ENCODE measurements at places on chromosomes 12 and 14. TPM values are rescaled to one million over a fixed set of nuclear protein-coding genes. Genes with fewer than 3 reads are reported as not detected.

Gene BBOF1
- total RNA-seq: 4.0 TPM

Gene ISM2
- total RNA-seq: 0.38 TPM

Gene FAM90A1
- total RNA-seq: 0.10 TPM

Gene TMBIM4
- 54.5 TPM for total RNA-seq

Gene GYS2
- total RNA-seq: 0.05 TPM

Gene RNASE3
- not detected for total RNA-seq

Gene SLCO1B3
- total RNA-seq: 16.2 TPM

Gene SLCO1A2
- not detected for total RNA-seq

Gene KRT71
- total RNA-seq: not detected

Gene JDP2
- 40.9 TPM for total RNA-seq

Gene SMIM41
- total RNA-seq: not detected

Gene GALNT16
- total RNA-seq: 3.7 TPM

Gene EXOC3L4
- total RNA-seq: 1.0 TPM

Gene PTPRQ
- 0.01 TPM for total RNA-seq

Gene CLECL1
- total RNA-seq: not detected

Gene SLC25A21
- total RNA-seq: 2.3 TPM

Gene P2RX2
- total RNA-seq: not detected

Gene DYNLL1
- total RNA-seq: 634 TPM

Gene OR6C2
- total RNA-seq: not detected

Gene LRP1-AS
- total RNA-seq: not detected

Gene LRTM2
- total RNA-seq: not detected

Gene B4GALNT3
- 0.75 TPM for total RNA-seq

Gene CCDC184
- total RNA-seq: 3.6 TPM

Gene TMEM116
- 6.9 TPM for total RNA-seq

Gene COPZ1
- total RNA-seq: 233 TPM

Gene HOXC11
- total RNA-seq: 0.55 TPM

Gene LRCOL1
- not detected for total RNA-seq

Gene POP5
- 57.8 TPM for total RNA-seq

Gene MYG1
- total RNA-seq: 92.7 TPM

Gene ALDH6A1
- total RNA-seq: 1.6 TPM

Gene HOXC4
- total RNA-seq: 3.5 TPM

Gene SIX6
- not detected for total RNA-seq

Gene IAPP
- not detected for total RNA-seq

Gene NEUROD4
- total RNA-seq: not detected

Gene RASSF9
- 0.67 TPM for total RNA-seq

Gene MYF6
- total RNA-seq: not detected

Gene PELI2
- total RNA-seq: 1.0 TPM

Gene PLXNC1
- total RNA-seq: 0.04 TPM

Gene POU6F1
- total RNA-seq: 2.4 TPM

Gene SMCO2
- total RNA-seq: 0.36 TPM

Gene SERPINA10
- total RNA-seq: not detected

Gene LARP4
- total RNA-seq: 38.4 TPM

Gene VAMP1
- total RNA-seq: 12.6 TPM

Gene IRAK3
- total RNA-seq: 0.93 TPM

Gene GALNT4
- 4.8 TPM for total RNA-seq

Gene CLEC4A
- total RNA-seq: not detected

Gene KCNA5
- total RNA-seq: not detected
